Activated CD4-positive, alpha-beta T cell treated with anti-CD3 and anti-CD28 coated beads, Interleukin-2, amount 10 ng/mL, durations not matched to agents 24 days and 14 days (primary cell): ENCODE measurements at places on chromosomes 7 and 10. TPM values are rescaled to one million over a fixed set of nuclear protein-coding genes. Genes with fewer than 3 reads are reported as not detected.

DNA sequence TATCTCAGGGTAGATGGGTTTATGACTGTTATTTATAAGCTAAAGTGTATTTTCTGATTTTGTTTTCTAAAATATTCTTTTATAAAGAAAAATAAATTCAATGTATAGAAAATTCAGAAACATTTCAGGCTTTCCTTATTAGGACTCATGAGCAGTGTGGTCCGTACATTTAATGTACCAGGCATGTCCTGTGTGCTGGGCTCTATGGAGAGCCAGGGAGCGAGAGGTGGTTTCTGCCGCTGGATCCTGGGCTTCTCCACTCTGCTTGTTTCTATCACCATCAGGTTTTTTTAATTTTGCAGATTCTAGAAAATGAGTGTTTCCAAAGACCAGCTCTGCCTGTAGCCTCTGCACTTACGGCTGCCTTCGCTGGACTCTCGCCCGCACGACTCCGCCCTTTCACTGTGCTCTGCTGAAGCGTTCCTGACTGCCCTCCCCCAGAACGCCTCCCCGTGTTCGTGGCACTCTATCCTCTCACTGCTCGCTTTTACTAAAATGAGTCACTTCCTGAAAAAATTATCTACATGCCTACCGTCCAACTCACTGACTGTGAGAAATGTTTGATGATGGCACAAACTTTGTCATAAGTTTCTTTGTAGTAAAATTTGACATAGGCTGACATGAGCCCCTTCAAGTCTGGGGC lies 188.5 kb downstream of the ZMYND11 start:
- peak overlapping the region; percentile 3 for H3K27ac ChIP-seq
- H3K36me3 ChIP-seq = peaks cover 3% of the 10 kb centered on the region
- no peaks in the 10 kb centered on the region for H3K27me3 ChIP-seq

CPEB3 gene
- 2.2 and 2.5 TPM in 2 replicates for total RNA-seq

DNA sequence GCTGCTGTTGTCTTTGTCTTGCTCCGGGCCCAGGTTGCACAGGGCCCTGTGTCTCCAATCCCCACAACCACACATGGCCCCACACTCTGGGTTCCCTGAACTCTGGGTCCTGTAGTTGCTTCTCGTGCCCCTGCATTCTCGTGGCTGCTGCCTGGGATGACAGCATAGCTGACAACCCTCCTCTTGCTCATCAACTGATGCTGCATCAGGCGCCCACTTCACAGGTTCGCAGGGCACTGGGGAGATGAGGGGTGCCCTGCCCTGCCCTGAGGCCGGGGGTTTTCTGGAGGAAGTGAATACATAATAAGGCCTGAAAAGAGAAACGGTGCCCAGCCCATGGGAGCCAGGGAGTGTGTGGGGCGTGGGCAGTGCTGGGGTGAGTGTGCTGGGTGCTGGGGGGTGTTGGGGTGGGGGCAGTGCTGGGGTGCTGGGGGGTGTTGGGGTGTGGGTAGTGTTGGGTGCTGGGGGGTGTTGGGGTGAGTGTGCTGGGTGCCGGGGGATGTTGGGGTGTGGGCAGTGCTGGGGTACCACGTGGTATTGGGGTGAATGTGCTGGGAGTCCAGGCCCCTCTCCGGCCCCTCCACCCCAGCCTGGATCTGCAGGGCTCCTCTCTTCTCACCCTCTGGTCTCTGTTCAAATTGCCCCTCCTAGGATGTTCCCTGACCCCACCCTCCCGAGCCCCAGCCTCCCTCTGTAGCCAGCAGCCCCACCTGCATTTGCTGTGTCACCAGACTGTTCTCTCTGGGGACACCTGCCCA lies 2.0 kb upstream of the MTG1 start:
- H3K36me3 ChIP-seq = peaks cover 18% of the 10 kb centered on the region
- H3K4me3 ChIP-seq = peak overlapping the region; percentile 73
- peaks cover 44% of the 10 kb centered on the region for H3K4me1 ChIP-seq
- H3K27me3 ChIP-seq = no peaks in the 10 kb centered on the region
- peak overlapping the region; percentile 96 for H3K27ac ChIP-seq

GRCh38 chr10:69633673-69634635 lies 3.9 kb downstream of the FAM241B start:
- peaks cover 3% of the 10 kb centered on the region for H3K36me3 ChIP-seq
- no peak overlapping the region for H3K27ac ChIP-seq
- H3K27me3 ChIP-seq = no peaks in the 10 kb centered on the region
- H3K4me1 ChIP-seq = peaks cover 2% of the 10 kb centered on the region

DNA sequence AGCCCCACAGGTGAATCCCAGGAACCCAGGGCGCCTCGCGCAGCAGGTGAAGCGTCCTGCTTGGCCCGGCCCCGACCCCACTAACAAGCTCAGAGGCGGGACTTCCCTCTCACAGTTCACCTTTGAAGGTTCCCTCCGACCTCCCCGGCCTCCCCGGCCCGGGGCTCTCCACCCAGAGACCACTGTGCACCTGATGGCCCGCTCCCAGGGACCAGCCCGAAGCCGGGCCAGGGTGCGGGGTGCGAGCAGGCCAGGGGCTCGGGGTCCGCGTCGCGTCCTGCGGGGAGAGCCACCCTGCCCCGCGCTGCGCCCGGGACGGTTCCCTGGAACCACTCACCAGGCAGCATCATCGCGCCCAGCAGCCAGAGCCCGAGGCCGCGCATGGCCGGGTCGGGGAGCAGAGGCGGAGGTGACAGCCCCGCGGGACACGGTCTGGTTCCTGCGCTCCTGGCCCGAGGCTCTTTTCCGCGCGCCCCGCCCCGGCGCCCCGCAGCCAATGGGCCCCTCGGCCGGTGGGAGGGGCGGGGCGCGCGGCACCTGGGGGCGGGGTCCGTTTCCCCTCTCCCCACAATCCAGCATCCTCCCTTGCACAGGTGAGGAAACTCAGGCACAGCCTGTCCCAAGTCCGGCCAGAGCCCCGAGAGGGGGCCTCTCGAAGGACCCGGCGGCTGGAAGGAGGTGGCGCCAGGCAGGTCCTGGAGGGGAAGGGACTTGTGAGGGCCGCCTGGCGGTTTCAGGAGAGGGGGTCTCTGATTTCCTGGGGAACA lies at the start of gene ADAM8:
ADAM8 (minus strand) TSS at position 434 of the 767 bp plus-strand sequence; CDS start at position 383, 51 bp downstream.
- peak within 1 kb of the TSS; percentile 96 for H3K4me3 ChIP-seq
- peak; percentile 93 for DNase-seq
- peaks cover 29% of the 10 kb centered on the region for H3K4me1 ChIP-seq
- H3K27ac ChIP-seq = peak within 1 kb of the TSS; percentile 93

DNA sequence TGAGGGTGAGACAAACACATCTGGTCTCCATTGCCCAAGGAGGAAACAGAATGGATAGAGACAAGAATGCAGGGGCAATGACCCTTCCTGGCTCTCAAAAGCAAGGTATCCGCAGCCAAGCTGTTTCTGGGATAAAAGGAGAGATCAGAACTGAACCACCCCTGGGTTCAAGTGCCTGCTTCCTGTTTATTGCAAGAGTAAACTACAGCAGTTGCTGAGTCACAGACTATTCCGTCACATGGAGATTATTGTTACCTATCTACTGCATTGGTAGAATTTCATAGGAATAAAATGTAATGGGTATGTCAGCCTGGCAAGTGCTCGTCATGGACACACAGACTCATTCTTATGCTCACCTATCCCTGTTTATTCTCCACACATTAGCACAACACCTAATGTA lies 821.6 kb downstream of the GRID1 start:
- H3K27ac ChIP-seq = no peak overlapping the region
- H3K27me3 ChIP-seq = peaks cover 3% of the 10 kb centered on the region
- H3K36me3 ChIP-seq = no peaks in the 10 kb centered on the region
- no peak overlapping the region for H3K4me3 ChIP-seq

CALHM3 gene
- not detected in 2 replicates for total RNA-seq

GRCh38 chr10:67629461-67629971 lies 66.5 kb downstream of the CTNNA3 start:
- H3K4me3 ChIP-seq = no peak overlapping the region
- peaks cover 4% of the 10 kb centered on the region for H3K4me1 ChIP-seq
- no peak for DNase-seq
- no peaks in the 10 kb centered on the region for H3K36me3 ChIP-seq

- H3K4me1 ChIP-seq = no peaks in the 10 kb centered on the region
- no peak overlapping the region for H3K4me3 ChIP-seq
- DNase-seq = no peak
- peaks cover 8% of the 10 kb centered on the region for H3K27me3 ChIP-seq
- no peaks in the 10 kb centered on the region for H3K36me3 ChIP-seq
These were observed 49.3 kb downstream of the GPR141 start for GRCh38 chr7:37732888-37733287.

DNA sequence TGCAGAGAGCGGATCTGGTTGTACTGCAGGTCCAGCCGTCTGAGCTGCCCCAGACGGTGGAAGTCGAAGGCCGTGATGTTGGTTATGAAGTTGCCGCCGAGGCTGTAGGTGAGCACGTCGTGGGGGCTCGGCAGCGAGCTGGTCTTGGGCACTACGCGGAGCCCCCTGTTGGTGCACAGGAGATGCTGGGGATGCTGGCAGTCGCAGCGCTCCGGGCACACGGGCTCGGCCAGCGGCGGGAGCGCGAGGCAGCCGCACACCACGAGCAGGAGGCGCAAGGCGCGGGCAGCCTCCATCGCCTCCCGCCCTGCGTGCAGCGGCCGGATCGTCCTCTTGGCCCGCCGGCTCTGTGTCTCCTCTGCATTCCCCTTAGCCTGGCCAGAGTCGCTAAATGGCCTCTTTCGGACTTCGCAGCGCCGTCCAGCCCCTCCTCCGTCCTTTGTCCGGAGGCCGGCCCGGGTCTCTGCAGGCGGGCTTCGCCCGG lies 337 bp downstream of the TRIL start:
- H3K4me1 ChIP-seq = peaks cover 4% of the 10 kb centered on the region
- H3K27ac ChIP-seq = no peak overlapping the region
- peak; percentile 49 for DNase-seq
- H3K4me3 ChIP-seq = no peak overlapping the region
- no peaks in the 10 kb centered on the region for H3K36me3 ChIP-seq
- peaks cover 54% of the 10 kb centered on the region for H3K27me3 ChIP-seq

CYP26C1 gene
- total RNA-seq = 0.07 and 0.12 TPM in 2 replicates

SSC4D gene
- 0.77 and 0.80 TPM in 2 replicates for total RNA-seq

DNA sequence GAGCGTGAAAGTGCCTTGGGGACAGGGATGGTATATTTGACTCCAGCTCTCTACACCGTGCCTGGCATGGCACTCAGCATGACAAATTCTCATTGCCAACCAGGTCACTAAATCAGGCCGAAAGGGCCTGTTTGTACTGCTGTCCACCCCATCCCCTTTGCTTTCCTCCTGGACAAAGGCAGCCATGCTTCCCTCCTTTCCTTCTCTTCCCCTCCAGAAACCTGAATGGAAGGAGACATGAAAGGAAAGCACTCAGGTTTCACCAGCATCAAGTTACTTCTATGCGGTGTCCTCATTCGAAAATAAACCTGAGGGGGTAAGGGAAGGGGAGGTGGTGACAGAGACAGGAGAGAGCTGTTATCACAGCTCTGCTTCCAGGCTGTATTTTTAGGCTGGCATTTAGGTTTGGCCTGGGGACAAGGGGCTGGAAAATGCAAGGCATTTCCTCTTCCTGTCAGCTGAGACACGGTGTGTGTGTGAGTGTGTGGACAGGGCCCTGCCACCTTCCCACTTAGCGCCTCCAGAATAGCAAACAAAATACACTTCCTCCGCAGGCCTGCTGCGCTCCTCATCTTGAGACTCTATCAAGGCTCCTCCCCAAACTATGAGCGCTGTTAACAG lies 79.9 kb upstream of the COL13A1 start:
- no peak overlapping the region for H3K4me3 ChIP-seq
- peaks cover 27% of the 10 kb centered on the region for H3K27me3 ChIP-seq
- H3K36me3 ChIP-seq = no peaks in the 10 kb centered on the region
- no peaks in the 10 kb centered on the region for H3K4me1 ChIP-seq

RASA4B gene
- total RNA-seq = 27.1 and 28.6 TPM in 2 replicates

PTF1A gene
- not detected in 2 replicates for total RNA-seq

- H3K27ac ChIP-seq = no peak overlapping the region
- H3K36me3 ChIP-seq = no peaks in the 10 kb centered on the region
- DNase-seq = no peak
- H3K4me3 ChIP-seq = no peak overlapping the region
- H3K27me3 ChIP-seq = peaks cover 11% of the 10 kb centered on the region
These were observed 52.8 kb downstream of the CHN2 start for GRCh38 chr7:29247224-29247962.

GRCh38 chr10:91035650-91036292 lies 114.9 kb upstream of the ANKRD1 start:
- no peaks in the 10 kb centered on the region for H3K36me3 ChIP-seq
- no peak overlapping the region for H3K4me3 ChIP-seq
- no peak overlapping the region for H3K27ac ChIP-seq
- H3K27me3 ChIP-seq = peaks cover 28% of the 10 kb centered on the region
- peaks cover 13% of the 10 kb centered on the region for H3K4me1 ChIP-seq
- DNase-seq = no peak

SP8 gene
- not detected in 2 replicates for total RNA-seq

UCMA gene
- not detected in 2 replicates for total RNA-seq

DNA sequence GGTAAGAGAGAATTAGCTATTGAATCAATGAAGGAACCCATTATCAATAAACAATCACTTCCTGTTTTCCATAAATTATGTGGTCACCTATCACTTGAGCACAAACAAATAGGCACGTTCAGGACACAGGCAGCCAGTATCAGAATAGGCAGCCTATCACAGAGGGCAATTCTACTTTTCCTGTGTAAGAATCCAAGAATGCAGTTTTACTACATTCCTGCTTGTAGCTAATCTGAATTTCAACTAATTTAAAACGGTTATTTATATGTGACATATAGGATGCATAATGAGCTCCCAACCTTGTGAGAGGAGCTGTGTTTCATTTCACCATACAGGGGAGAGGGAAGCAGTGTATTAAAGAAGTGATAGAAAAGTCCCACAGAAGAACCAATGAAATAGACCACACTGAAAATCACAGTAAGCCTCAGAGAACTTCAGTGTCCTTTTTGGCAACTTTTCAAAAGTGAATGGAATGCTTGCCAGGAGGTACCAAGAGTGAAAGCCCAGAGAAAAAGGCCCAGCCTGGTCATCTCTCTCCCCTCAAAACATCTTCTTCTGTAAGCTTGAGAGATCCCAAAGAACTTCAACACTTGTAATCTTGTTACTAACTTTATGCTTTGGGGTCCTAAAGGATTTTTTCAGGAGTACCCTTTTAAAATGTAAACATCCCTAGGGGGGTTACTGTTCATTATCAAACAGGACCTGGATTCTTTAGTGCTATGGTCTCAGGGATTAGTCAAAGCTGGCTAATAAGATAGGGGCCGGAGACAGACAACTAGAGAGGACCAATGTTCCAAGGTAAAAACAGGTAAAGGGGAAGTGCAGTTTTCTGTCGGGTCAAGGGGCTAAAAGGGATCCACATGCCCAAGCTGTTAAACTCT lies 1.3 kb downstream of the IMMP2L start:
- peaks cover 8% of the 10 kb centered on the region for H3K27me3 ChIP-seq
- no peak for DNase-seq
- H3K27ac ChIP-seq = peak overlapping the region; percentile 91
